ENCODE measurements at places on chromosomes 16 and 17.

DNA sequence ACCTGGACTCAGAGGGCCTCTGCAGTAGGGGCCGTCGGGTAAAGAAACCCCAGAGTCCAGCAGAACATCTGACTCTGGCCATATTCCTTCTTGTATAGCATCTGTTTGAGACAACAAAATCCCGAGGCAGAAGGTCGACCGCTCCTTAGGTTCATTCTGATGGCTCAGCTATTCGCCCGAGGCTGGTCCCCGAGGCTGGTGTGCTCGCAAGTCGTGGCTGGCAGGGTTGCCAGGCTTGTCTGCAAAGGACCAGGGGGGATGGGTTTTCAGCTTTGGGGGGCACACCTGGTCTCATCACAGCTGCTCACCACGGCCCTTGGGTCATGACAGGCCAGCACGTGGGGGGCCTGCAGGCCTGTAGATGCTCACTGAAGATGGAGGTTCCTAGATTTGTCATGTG, 119.1 kb downstream of the BANP start:
- DNase-seq, result no peak

DNA sequence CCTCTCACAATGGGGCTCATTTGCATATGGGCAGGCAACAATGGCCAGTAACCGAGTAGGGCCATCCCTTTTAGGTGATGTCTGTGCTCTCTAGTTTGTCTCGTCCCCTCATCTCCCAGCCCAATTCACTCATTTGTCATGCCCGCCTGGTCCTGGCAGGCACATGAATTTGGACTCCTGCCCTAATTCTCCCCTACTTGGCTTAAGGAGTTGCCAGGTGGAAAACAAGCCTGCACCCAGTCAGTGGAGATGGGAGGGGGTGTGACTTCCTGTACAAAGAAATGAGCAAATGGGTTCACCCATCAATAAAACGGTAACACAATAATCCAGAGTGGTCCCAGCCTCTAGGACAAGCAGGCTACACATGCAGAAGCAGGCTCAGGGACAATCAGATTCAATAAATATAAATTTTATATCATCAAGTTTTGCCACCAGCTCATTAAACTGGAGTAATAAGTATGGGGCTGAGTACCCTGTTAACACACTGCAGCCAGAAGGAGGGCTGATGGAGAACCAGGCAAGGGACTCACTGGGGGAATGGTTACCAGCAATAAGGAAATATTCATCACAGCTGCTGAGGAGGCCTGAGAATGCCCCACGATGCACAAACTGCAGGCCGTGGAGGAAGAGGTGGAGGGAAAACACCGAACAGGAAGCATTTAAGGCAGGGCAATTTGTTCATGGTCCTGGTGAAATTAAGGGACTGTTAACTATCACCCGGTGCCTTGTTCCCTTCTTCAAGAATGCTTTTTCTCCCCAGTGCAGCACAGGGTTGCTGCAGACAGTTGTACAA, 84.4 kb upstream of the GPRC5B start:
- no peak for DNase-seq

DNA sequence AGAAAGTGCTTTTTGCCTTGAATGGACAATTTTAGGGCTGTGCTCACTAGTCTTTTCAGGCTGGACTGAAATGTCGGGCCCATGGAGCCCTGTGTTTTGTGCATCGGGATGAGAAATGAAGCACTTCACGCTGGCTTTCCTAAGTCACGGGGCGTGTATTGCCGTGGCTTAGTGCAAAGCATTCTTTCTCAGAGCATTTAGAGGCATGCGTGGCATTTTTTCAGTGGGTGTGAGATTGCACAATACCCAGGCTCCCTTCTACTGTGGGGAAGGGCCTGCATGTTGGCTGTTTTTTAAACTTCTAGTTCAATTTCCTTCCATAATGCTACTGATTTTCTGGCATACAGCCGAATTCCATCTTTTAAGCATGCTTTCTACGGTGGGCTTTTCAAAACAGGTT, 12.6 kb upstream of the POLR3E start:
- no peak for DNase-seq

GRCh38 chr17:50620858-50621257, 13.8 kb upstream of the ABCC3 start:
- no peak for DNase-seq

DNA sequence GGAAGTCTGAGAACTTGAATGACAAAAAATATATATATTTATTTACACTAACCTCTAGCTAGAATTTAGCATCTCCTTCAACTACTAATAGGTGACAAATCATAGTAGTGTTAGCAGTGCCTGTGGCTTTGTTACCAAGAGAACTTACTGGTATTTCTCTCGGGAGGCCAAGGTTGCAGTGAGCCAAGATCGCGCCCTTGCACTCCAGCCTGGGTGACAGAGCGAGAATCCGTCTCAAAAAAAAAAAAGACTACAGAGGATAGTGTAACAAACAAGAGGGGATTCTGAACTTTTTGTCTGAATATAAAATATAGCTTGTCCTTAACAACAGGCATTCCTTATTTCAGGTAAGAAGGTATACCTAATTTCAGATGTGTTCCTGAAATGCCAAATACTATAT, 1.3 kb upstream of the SUZ12 start:
- DNase-seq, result no peak

DNA sequence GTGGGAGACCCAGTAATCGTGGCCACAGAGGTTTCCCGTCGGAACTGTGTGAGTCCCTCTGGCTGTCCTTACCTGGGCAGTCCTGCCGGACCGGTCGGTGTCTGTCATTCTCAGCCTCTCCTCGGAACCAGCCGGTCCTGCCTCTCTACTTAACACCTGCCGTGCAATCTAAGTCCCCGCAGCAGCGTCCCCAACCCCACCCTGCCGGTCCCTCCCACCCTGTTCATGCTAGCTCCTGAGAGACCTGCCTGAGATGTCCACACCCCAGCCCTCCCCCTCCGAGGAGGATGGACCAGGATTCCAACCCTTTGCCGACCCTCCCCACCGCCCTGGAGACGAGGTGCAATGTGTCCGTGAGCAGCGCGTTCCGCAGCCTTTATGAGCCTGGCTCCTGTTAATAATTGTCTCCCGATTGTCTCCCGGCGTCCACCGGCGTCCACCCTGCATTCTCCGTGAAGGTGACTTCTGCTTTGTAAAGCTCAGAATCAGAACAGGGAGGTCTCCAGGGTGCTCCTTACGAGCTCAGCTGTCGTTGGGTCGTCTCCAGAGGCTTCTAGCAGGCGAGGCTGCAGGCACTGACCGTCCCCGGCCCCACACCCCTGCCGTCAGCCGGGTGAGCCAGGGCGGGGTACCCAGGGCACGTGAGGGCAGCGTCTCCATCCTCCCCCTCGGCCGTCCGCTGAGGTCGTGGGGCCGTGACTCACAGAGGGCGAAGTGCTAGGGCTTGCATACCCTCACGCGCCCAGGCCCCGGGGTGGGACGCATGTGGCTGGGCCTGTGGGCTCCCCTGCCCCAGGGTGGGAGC, 10.1 kb downstream of the METRNL start:
- DNase-seq, result no peak

GRCh38 chr16:66699898-66700297, 3.4 kb upstream of the CMTM4 start:
- no peak for DNase-seq

DNA sequence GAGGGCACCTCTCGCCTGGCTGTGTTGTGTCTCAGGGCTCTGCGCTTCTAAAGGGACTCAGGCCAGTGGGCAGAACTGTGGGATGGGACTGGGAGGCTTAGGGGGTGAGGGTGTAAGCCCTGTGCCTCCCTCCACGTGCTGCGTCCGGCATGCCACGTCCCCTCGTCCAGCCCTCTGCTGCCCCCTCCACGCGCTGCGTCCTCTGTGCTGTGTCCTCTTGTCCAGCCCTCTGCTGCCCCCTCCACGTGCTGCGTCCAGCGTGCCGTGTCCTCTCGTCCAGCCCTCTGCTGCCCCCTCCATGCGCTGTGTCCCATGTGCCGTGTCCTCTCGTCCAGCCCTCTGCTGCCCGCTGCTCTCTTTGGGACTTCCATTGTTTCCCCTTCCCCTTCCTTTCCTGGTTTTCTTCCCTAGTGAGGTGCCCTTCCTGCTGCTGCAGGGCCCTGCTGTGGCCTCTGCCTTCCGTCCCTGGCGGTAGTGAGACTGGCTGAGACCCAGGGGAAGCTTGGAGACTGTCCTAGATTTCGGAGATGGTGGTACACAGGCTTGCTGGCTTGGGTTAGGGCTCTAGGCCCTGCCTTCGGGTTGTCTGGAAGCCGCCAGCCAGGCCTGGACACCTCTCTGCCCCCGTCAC, 6.4 kb upstream of the ZNF750 start:
- DNase-seq, result no peak

DNA sequence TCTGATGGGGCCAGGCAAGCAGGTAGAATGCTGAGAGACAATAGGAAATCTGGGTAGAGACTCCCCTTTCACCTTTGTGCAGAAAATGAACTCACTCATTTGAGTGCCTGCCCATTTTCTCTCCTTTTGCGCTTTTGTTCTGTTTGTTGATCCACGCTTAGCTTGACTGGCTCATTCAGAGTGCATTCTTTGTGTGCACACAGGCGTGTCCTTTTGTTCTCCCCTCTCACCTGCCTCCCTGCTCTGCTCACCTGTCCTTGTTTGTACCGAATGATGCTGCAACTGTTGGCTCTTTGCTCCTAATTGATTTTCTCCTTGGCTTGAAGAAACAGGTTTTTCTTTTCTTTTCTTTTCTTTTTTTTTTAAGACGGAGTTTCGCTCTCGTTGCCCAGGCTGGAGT, 15.8 kb downstream of the PGS1 start:
- DNase-seq, result no peak

- peak; percentile 36 for DNase-seq
Measured at GRCh38 chr17:60554377-60554788, 28.3 kb upstream of the APPBP2 start.

GRCh38 chr17:76314392-76315227, 6.5 kb upstream of the QRICH2 start:
- no peak for DNase-seq

GRCh38 chr17:1713160-1713877, 3.1 kb upstream of the TLCD2 start:
- no peak for DNase-seq

GRCh38 chr16:1466968-1467521, 7.8 kb downstream of the CLCN7 start:
- DNase-seq, result no peak

DNA sequence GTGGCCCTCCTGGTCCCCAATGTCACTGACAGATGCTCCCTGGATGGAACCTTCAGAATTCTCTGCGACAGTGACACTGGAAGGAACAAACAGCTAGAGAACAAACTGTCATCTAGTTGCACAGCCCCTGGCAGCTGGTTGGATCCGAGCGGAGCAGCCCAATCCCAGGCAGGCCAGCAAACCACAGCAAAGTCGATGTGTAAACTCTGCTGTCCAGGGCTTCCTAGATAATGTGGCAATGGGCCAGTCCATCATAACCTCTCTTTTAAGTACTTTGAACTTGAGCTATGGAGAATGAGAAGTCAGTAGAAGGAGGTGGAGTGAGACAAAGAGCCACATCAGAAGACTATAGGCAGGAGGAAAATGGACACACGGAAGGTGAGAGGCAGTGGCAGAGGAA, 323.0 kb downstream of the CBLN1 start:
- no peak for DNase-seq

- DNase-seq, result no peak
Measured at GRCh38 chr17:58270476-58271215, 10.1 kb downstream of the MPO start.

DNA sequence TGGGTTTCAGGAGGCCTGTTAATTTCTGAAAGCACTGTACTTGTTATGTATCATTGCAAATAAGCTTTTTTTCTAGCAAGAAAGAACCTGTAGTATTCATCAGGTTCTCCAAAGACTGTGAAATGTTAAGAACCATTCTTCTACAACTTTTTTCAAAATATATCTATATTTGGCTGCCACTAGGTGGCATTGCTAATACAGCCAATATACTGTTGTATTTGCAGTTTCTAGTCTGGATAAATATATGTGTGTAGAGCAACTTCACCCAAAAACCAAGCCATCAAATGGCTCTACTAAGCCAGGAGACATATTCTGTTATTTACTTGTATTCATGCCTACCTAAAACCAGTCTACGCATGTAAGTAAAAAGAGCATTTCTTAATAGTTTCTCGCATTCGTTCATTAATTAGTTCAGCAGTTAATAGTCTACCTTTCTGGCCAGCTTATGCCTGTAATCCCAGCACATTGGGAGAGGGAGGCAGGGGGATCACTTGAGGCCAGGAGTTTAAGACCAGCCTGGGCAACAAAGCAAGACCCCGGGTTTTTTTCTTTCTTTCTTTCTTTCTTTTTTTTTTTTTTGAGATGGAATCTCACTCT, 39.5 kb downstream of the VMP1 start:
- no peak for DNase-seq

DNA sequence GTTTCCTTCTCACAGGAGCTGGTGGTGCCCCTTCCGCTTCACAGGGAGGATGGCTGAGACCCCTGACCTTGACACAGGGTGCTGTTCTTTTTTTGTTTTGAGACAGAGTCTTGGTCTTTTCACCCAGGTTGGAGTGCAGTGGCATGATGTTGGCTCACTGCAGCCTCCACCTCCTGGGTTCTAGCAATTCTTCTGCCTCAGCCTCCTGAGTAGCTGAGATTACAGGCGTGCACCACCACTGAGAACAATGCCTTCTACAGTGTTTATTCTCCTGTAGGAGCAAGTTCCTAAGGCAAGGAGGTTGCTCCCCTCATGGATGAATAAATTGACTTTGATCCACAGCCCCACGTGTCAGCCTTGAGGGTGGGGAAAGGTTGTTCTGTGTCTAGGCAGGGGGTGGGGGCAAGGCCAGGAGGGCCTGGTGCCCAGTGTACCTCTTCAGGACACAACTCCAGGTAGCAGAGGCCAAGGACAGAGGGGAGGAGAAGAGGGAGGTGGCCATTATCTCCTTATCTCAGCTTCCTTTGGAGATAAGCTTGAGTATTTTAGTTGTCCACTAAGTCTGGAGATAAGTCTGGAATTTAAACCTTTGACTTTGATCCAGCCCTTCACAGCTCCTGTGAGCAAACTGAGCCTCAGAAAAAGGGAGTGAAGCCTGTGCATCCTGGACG, 159.4 kb downstream of the SEC14L1 start:
- DNase-seq, result no peak

- DNase-seq, result peak; percentile 45
Measured at GRCh38 chr17:18248300-18248731, 10.2 kb downstream of the FLII start.

DNA sequence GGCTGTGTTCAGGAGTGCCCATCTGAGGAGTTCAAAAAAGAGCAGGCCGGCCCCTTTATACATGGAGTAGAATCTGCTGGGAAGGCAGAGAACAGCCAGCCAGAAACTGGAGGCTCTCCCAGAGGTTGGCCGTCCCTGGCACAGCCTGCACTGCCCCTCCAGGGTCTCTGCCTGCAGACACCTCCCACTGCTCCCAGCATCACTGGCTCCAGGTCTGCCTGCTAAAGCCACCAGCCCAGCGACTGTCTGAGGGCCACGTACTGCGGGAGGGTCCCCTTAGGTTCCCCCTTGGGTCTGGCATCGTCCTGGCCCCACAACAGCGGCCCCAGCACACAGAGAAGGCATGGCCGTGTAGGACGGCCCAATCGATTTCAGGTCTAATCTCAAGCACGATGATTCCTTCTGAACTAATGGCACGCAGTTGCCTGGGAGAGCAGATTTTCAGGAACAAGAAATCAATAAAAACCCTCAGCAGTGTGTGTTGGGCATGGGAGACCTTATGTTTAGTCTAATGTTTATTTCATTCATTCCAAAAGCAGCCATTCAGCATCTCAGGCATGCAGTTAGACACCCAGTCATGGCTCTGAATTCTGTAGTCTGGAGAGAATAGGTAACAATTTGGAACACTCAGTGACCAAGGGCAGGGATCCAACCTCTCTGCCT, 95.6 kb downstream of the PGS1 start:
- no peak for DNase-seq

GRCh38 chr17:7039832-7040231, 4.0 kb downstream of the SLC16A13 start:
- DNase-seq, result no peak
